ENCODE measurements at places on chromosomes 12 and 14.

DNA sequence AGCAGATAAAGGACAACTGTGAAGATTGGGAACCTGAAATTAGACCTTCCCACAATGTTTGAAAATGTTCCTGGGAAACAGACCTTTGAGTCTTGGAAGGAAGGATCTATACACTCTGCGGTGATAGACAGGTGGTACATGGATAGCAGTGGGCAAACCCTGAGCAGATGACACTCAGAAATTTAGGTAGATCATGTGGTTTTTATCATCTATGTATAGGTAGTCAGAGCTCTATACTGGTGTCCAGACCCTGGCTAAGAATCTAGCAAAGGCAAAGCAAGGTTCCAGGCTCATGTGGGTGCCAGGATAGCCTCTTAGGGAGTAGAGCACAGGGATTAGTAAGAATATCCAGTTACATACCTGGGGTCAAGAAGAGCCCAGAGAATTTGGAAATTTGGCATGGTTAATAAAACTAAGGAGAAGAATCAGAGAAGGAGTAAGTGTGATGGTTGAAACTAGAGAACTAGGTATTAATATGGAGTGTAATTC, 331.2 kb upstream of the FBXO33 start:
- DNase-seq: no peak

DNA sequence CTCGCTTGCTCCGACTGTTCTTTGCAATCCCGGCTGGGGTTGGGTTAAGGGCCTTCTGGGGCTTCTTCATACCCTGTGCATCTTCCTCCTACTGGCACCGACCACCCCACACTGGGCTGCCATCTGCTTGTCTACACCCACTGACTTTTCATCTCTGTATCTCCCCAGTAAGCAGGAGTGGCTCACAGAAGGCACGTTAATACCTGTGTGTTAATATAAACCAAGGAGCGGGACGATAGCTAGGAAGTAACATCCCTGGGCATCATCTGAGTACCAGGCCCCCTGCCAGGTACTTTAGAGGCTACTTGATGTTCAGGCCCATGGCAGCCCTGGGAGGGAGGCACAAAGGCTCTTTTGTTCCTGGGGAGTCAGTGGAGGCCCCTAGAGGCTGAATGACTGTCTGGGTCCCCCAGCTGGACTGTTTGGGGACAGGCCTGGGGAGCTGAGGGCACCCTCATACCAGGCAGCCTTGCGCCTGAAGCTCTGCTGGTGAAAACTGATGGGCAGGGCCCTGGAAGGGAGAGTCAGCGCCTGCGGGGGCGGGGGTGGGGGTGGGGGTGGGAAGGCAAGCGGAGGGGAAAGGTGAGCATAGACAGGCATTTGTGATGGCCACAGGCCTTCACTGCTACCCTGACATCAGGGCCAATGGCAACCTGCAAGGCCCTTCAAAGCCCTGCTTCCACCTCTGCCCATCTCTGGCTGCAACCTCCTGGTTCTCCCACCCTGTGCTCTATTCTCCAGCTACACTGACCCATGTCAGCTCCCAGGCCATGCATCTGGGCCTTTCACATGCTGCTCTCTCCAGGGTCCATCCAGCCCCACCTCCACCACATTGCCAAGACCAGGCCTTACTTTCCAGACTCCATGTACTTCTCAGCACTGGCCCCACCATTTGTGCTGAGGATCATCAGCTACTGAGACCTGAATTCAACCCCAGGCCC, 34.2 kb upstream of the DEGS2 start:
- no peak for DNase-seq

GRCh38 chr12:59499774-59500173, 96.1 kb upstream of the SLC16A7 start:
- no peak for DNase-seq

GRCh38 chr14:31465111-31465510, 7.8 kb upstream of the DTD2 start:
- DNase-seq: peak; percentile 9

- DNase-seq: no peak
Observed at GRCh38 chr12:89844539-89844938, 135.9 kb upstream of the ATP2B1 start.

DNA sequence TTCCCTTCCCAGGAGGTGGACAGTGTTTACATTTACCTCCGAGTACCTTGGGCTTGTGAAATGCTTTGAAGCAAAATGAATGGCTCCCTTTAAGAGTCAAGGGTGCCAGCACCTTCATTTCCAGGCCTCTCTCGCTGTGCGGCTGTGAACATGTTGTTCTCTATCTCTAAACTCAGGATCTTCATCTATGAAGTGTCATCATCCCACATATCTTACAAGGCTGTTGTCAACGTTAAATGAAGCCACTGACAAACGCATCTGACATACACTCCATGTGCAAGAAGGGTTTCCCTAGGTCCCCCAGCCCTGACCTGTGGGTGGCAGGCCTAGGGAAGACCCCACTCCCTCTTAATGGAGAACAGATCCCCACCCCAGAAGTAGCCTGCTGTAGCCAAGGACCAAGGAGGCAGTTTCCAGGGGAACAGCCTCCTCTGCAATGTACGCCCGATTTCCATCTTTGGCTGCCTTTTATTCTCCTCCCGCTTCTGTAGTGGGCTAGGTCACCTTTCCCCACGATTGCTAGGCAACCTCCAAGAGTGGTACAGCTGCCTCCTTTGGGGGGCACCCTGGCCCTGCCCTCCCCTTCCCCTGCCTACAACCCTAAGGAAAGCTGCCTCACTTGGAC, 7.6 kb downstream of the ACTN1 start:
- DNase-seq: no peak

Measured in AG08395 (cell line).